ENCODE measurements at places on chromosomes 1 and 21.

DNA sequence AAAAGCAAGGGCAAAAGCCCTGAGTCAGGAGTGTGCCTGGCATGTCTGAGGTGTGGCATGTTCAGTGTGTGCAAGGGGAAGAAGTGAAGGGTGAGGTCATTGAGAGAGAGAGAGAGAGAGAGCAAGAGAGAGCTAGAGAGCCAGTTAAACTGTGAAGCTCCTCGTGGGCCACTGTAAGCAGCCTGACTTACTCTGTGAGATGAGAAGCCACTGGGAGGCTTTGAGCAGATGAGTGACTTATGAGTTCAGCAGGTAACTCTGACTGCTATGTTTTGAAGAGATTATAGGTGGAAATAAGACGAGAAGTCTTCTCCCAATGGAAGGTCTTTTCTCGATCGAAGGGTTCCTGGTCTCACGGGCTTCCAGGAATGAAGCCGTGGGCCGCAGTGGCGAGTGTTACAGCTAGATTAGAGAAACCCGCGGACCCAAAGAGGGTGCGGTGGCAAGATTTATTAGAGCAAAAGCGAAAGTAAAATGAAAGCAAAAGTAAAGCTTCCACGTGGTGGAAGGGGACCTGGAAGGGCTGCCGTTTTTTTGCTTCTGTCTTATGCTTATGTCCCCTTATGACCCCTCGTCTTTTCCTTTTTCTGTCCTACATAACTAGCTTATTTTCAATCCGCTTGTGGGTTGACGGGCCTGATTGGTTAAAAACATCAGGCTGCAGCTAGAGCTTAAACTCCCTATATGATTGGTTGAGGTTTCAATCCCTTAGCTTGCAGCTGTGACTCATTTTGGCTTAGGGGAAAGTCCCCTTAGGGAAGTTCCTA lies 323.1 kb upstream of the FAM78B start:
- DNase-seq: no peak

GRCh38 chr1:56868761-56869160 lies 14.2 kb downstream of the C8A start:
- no peak for DNase-seq

- DNase-seq: no peak
These were observed 27.5 kb upstream of the JUN start for GRCh38 chr1:58811303-58811702.

DNA sequence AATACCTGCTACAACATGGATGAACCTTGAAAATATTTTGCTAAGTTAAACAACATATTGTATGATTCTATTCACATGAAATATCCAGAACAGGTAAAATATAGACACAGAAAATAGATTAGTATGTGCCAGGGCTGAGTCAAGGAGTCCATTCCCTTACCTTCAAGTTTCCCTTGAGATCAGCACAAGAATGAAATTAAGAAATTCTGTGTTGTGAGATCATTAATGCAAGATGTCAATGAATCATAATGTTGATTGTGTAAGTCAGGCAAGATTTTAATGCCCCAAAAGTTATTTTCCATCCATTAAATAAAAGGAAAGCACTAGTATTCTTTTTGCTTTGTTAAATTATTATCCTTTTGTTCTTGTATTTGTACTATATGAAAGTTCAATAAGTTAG lies 139.4 kb downstream of the MRPL39 start:
- DNase-seq: no peak

DNA sequence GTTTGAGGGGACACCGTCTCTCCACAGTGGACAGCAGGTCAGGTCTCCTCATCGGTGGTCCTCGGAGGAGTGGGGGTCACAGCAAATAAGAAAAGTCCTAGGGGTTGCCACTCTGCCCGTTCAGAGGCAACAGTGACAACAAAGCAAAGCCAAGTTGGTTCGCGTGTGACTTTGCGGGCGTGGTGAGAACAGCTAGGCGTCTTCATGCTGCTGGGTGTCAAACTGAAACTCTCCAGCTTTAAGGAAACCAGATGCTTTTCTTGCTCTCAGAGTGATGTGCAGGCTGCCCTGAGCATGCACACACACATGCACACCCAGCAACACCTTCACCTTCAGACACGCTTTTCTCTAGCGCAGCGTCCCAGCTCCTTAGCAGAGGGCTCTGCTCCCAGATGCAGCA lies 70.1 kb upstream of the ARHGEF16 start:
- no peak for DNase-seq

DNA sequence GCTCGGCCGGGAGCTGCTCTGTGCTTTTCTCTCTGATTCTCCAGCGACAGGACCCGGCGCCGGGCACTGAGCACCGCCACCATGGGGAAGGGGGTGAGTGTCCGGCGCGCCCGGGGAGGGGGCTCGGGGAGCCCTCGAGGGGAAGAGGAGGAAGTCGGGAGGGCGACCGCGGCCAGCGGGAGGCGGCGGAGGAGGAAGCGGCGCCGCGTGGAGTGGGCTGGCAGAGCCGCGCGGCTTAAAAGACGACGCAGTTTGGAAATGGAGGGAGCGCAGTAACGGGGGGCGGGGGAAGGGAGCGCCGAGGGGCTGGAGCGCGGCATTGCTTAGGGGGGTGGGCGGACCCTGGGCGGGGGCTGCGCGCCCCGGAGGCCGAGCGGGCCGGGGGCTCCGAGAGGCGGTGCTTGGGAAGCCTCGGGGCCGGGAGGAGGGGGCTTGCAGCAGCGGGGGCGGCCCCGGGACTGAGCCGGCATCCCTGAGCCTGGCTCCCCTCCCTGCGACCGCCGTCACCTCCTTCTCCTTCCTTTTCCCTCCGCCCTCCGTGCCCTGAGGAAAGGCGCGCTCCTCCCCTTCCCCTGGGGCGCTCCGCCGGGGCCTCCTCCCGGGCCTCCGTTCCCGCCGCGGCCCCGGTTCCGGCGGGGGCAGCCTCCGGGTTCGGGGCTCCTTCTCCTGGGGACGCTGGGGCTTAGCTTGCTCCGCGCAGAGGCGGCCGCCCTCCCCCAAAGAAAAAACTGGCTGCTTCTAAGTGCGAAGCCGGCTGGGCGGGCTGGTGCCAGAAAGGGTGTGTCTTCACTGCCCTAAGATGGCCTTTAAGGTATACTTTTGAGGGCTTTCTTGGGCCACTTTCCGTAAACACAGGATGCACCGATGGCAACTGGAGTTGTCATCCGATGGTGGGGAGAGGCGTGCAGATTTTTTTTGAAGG lies 648 bp downstream of the ATP1A1 start:
- DNase-seq: peak; percentile 65
